ENCODE measurements at places on chromosomes 6 and 20.

DNA sequence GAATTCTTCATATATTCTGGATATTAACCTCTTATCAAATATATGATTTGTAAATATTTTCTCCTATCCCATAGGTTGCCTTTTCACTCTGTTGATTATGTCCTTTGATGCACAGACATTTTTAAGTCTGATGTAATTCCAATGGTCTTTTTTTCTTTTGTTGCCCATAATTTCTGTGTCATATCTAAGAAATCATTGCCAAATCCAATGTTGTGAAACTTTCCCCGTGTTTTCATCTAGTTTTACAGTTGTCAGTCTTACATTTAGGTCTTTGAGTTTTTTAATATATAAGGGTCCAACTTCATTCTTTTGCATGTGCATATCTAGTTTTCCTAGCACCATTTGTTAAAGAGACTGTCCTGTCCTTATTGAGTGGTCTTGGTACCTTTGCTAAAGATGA, 111.5 kb downstream of the SESN1 start:
- no peak for DNase-seq

DNA sequence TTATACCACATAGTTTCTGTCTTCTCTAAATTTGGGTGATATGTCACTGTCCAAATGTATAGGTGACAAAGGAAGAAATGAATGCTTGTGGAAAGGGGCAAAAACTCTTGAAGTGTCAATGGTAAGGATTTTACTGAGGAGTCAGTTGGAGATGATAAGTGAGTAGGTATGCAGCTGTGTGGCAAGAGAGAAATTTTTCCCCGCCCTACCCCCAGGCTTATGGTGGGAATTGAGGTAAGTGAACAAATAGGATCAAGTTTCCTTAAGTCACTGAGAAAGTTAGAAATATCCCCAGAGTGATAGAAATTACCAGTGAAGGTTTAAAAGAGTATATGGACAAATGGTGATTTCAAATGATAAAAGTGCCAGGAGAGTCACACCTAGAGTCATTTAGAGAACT, 11.8 kb downstream of the DSE start:
- DNase-seq: no peak

GRCh38 chr20:57422254-57422653, 31.1 kb downstream of the RBM38 start:
- DNase-seq: no peak

GRCh38 chr6:132733283-132733682, 19.4 kb upstream of the VNN1 start:
- DNase-seq: no peak

DNA sequence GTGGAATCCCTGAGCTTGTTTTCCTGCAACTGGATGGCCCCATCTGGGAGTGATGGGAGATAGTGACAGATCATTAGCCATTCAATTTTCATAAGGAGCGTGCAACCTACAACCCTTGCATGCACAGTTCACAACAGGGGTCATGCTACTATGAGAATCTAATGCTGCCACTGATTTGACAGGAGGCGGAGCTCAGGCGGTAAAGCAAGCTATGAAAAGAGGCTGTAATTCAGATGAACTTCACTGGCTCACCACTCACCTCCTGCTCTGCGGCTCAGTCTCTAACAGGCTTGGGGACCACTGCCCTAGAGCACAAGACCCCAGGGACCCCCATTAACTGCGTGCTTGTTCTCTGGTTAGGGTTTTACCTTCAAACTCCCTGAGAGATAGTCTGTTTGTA, 12.4 kb upstream of the TREML4 start:
- no peak for DNase-seq

DNA sequence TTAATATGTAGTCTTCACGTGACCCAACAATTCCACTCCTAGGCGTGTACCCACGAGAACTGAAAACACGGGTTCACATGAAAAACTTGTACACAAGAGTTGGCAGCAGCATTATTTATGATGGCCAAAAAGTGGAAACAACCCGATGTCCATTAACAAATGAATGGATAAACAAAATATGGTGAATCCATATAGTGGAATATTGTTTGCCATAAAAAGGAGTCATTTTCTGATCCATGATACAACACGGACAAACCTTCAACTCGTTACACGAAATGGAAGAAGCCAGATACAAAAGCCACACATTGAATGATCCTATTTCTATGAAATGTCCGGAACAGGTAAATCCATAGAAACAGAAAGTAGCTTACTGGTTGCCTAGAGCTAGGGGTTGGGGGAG, 78.4 kb downstream of the BMP7 start:
- DNase-seq: no peak

DNA sequence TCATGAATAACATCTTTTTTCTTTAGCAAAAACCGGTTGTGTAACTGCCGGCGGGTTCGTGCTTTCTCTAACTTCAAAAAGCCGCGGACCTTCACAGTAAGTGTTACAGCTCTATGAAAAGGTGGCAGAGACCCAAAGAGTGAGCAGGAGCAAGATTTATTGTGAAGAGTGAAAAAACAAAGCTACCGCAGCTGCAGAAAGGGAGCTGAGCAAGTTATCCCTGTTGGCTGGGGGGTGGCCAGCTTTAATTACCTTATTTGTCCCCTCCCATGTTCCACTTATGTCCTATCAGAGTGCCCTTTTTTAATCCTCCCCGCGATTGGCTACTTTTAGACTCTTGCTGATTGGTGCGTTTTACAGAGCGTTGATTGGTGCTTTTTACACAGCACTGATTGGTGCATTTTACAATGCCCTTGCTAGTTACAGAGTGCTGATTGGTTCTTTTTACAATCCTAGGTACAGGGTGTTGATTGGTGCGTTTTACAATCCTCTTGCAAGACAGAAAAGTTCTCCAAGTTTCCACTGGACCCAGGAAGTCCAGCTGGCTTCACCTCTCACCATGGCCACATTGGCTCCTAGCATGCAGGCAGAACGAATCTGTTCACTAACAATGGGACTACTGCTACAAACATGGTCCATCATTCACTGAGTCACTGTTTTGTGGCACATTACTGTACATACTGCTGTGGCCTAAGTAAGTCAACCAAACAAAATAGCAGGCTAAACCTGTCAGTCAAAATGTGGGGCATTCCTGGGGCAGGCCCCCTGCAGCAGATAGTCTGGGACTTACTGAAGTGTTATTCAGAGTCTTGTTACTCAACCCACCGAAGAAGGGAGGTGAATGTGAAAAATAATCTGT, 52.8 kb downstream of the MYLIP start:
- no peak for DNase-seq

DNA sequence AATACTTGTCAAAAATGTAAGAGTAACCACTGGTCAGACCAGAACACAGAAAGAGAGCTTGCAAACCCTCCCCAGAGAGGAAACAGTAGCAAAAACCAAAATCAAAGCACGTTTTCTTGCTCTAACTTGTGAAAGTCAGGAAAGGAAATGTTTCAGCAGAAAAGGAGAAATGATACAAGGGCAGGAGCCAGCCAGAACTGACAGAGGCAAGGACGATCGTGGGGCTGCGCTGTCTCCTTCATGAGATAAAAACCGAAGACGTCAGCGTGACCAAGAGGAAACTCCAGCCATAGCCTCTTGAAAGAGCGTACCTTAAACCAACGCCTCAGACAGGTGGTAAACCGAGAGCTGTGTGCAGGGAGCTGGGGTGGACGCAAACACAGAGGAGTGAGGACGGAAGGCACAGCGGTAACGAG, 27.5 kb downstream of the LAMA5 start:
- DNase-seq: no peak

DNA sequence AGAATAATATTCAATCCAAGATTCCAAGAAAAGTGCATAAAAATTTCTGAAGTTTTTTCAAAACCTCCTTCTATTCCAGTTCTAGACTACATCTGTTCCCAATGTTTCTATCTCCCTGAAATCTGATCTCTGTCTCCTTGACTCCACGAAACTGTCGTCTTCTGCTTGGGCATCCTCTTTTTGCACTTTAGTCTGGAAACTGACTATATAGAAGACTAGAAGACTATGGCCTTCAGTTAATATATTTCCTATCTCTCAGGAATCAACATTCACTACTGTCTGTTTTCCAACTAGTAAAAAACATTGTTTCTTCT, 745.4 kb upstream of the ADGRB3 start:
- no peak for DNase-seq

DNA sequence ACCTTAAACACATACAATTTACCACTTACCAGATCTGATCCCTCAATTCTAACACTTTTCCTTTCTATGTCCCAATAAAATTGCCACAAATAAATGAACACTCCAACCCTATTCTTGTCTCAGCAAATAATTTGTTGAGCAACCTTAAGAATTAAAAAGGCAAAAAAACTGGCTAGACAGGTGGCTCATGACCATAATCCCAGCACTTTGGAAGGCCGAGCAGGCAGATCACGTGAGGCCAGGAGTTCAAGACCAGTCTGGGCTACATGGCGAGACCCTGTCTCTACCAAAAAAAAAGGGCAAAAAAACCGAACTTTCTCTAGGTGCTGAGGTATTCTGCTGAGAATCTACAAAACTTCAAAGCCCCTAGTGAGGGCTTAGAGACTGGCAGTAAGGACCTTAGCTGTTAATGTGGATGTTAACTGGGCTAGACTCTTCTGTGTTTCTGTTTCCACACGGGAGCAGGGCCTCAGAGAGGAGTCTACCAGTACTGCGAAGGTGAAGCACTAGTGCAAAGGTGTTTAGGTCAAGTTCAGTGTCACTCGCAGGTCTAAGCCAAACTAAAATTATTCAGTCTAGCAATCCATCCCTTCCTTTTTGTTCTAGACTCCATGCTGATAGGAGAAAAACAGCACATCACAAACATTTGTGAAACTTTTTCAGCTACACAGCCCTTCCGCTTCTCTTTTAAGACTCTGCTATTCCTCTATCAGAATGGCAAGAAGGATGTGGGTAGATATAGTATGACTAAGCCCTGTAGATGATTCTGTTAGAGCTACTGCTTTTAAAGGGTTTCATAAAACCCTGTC, 2.6 kb downstream of the FASTKD5 start:
- no peak for DNase-seq

- no peak for DNase-seq
These were observed 197.2 kb downstream of the BCAS1 start for GRCh38 chr20:53873230-53873604.

- no peak for DNase-seq
These were observed 92.9 kb downstream of the ANKRD60 start for GRCh38 chr20:58135441-58136148.
